ENCODE measurements at places on chromosomes 12 and 14. TPM values are rescaled to one million over a fixed set of nuclear protein-coding genes. Genes with fewer than 3 reads are reported as not detected.

GRCh38 chr14:33809396-33809981, 141.4 kb downstream of the EGLN3 start:
- DNase-seq = no peak

- DNase-seq = no peak
Observed at GRCh38 chr12:86081843-86082242, 174.3 kb downstream of the MGAT4C start.

DNA sequence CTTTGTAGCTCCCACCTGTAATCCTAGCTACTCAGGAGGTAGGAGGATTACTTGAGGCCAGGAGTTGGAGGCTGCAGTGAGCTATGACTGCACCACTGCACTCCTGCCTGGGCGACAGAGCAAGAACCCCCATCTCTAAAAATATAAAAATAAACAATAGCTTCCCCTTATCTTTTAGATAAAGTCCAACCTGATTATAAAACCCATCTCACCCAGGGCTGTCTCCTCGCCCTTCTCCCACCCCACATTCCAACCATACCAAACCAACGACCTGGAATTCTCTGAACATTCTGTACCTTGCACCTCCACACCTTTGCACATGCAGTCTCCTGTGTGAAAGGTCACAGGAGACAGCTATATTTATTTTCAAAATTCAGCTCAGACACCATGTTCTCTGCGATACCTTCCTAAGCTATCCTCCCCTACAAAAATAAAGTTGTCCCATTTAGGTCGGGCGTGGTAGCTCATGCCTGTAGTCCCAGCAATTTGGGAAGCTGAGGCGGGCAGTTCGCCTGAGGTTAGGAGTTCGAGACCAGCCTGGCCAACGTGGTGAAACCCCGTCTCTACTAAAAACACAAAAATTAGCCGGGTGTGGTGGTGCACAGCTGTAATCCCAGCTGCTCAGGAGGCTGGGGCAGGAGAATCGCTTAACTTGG, 7.7 kb downstream of the SLC7A7 start:
- DNase-seq = no peak

- no peak for DNase-seq
Observed at GRCh38 chr14:34930591-34931091, 52.2 kb upstream of the SRP54 start.

The NANOG gene
- total RNA-seq = not detected

The APPL2 gene
- total RNA-seq = 14.1 TPM

GRCh38 chr12:78156751-78157150, 326.1 kb downstream of the NAV3 start:
- no peak for DNase-seq

The MYO1H gene
- 0.21 TPM for total RNA-seq
